ENCODE measurements at places on chromosomes 12 and 14. TPM values are rescaled to one million over a fixed set of nuclear protein-coding genes. Genes with fewer than 3 reads are reported as not detected.
A peak's percentile ranks its signal among the peaks of the same experiment; 100 is the strongest.

Gene GPD1
- not detected for total RNA-seq

Gene DNAI7
- 0.11 TPM for total RNA-seq

Gene TCL1A
- 12.2 TPM for total RNA-seq

Gene ARID2
- 12.9 TPM for total RNA-seq

Gene ANKRD33
- total RNA-seq: not detected

Gene B4GALNT3
- 1.1 TPM for total RNA-seq

Gene ANO2
- total RNA-seq: 1.2 TPM

Gene KRT71
- not detected for total RNA-seq

Gene PTGDR
- not detected for total RNA-seq

Gene EID3
- total RNA-seq: 0.40 TPM

Gene CHMP4A
- total RNA-seq: 60.1 TPM

DNA sequence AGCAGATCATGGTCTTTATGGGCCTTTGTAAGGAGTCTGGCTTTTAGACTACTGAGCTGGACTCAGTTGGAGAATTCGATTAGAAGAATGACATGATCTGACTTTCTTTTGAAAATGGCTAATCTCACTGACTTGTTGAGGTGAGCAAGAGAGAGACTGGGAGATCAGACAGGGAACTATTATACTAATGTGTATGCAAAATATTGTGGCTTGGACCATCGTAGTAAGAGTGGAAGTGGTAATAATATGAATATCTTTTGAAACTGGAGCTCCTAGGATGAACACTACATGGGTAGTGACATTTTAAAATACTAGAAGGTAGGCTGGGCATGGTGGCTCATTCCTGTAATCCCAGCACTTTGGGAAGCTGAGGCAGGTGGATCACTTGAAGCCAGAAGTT, 56.2 kb upstream of the CCT2 start:
- no peak for DNase-seq

GRCh38 chr12:51960488-51960887, 9.0 kb downstream of the ACVR1B start:
- DNase-seq: no peak

DNA sequence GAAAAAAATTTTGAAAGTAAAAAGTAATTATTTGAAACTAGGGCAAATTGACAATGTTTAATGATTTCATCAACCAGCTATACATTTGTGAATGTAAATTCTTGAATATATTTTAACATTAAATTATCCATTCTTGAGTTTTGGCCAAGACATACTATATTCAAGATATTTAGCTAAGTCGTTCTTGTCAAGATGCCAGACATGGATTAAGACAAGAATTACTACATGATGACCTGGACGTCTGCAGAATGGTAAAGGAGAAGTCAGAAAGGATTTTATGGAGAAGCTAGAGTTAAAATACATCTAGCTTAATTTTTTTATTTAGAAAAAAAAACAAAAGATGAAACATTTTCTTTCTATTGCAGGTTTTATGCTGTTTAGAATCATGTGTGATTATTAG, 255.8 kb downstream of the TMTC2 start:
- DNase-seq: no peak

- no peak for DNase-seq
These were observed 317.5 kb upstream of the SOX5 start for GRCh38 chr12:24266982-24267381.

GRCh38 chr14:100422556-100423316, 99.6 kb downstream of the SLC25A47 start:
- DNase-seq: peak; percentile 67

DNA sequence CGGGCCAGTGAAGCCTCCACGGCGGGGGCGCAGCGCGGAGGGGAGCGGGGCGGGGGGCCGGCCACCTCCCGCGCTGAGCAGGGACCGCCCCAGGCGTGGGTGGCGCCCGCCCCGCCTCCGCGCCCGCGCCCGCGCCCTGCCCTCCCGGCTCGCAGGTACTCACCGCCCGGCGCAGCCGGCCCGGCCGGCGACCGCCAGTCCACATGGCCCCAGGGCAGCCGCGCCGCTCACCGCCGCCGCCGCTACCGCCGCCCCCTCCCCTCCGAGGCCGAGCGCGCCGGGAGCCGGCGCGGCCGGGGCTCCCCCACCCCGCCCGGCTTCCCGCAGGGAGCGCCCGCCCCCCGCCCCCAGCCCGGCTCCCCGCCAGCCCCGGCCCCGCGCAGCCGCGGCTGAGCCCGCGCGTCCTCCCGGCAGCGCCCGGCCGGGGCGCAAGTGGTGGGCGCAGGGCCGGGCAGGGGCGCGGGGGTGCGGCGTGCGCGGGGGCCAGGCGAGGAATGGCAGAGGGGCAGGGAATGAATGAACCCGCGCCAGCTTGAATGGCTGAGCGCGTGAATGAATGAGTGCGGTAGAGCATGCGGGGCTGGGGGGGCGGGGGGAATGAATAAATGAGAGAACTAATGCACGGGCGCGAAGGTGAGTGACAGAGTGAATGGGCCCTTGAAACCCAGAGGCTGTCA, at the start of gene BEGAIN:
TSS of gene BEGAIN (minus strand) at position 332 of the 677 bp plus-strand sequence. CDS start at position 205, 127 bp downstream.
- DNase-seq: peak; percentile 86

DNA sequence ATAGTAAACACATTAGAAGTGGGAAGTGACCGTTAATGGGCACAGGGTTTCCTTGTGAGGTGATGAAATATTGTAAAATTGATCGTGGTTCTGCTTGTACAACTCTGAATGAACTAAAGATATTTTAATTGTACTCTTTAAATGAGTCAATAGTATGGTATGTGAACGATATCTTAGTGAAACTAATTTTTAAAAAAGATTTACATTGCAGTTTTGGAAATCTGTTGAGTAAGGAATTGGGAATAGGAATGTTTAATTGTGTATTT, 1.7 kb downstream of the ZNF410 start:
- DNase-seq: no peak

- DNase-seq: no peak
These were observed 8.7 kb upstream of the SELPLG start for GRCh38 chr12:108642269-108642870.

- DNase-seq: no peak
These were observed 59.7 kb downstream of the MGAT4C start for GRCh38 chr12:86196465-86196864.

- DNase-seq: no peak
These were observed 5.9 kb downstream of the PSMB5 start for GRCh38 chr14:23028799-23029198.

DNA sequence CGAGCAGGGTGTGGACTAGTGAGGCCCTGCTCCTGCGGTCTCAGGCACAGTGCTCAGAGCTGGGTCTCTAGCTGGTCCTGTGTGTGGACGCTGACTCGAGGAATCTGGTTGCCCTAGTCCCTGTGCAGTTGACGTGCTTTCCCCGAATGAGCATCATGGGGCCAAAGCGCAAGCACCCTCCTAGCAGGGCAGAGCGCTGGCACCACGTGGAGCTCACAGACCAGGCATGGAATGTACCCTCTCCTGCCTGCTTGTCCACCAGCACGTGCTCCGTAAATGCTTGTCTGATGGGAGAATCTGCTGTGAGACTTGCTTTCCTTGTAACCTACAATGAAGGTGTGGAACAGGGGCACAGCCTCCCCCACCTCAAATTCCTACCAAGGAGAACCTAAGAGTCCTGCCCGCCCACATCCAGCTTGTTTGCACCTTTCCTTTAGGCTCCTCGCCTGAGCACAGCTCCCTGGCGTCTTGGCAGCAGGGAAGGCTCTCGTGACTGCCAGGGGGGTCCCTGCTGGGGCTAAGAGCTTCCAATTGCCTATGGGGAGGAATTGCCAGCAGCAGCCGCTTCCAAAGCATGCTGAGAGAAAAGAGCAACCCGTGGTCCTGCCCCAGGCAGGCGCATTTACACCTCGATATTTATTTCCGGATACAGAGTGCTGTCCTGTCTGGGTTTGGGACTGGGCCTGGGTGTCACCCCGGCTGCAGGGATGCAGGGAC, 125.0 kb downstream of the PIWIL1 start:
- DNase-seq: no peak

DNA sequence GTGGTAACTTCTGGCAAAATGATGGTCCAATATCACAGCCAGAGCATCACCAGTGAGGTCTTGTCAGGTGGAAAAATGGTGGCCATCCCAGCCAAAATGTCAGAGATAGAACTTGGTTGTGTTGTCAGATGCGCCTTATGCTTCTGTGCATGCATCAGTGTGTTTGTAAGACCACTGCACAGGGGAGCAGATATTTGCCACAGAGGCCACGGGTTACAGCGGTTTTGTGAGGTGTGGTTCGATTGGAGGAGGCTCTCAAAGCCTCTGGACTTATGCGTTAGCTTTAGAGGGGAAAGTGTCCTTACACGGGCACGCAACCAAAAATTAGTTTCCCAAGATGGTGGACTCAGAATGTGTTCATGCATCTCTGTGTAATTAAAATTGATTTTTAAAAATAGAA, 243.8 kb downstream of the ADGRD1 start:
- DNase-seq: no peak

DNA sequence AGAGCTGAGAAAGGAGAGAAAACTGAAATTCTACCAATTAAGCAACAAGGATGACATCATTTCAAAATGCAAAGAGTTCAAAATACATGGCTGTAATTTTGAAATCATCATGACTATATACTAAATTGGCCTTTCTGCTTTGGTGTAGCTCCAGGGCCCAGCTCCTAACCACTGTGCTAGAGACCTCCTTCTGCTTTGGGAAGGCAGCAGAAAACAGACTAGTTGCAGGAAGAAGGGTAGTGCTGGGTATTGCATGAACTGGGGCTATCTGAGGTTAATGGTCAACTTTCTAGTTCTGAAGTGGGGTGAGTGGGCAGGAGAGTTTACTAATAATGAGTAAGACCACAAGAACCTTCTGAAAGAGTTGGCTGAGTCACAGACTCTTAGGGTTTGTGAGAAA, 66.2 kb downstream of the PTGER2 start:
- DNase-seq: peak; percentile 15

GRCh38 chr12:52372216-52373154, 5.2 kb upstream of the KRT85 start:
- peak; percentile 85 for DNase-seq

DNA sequence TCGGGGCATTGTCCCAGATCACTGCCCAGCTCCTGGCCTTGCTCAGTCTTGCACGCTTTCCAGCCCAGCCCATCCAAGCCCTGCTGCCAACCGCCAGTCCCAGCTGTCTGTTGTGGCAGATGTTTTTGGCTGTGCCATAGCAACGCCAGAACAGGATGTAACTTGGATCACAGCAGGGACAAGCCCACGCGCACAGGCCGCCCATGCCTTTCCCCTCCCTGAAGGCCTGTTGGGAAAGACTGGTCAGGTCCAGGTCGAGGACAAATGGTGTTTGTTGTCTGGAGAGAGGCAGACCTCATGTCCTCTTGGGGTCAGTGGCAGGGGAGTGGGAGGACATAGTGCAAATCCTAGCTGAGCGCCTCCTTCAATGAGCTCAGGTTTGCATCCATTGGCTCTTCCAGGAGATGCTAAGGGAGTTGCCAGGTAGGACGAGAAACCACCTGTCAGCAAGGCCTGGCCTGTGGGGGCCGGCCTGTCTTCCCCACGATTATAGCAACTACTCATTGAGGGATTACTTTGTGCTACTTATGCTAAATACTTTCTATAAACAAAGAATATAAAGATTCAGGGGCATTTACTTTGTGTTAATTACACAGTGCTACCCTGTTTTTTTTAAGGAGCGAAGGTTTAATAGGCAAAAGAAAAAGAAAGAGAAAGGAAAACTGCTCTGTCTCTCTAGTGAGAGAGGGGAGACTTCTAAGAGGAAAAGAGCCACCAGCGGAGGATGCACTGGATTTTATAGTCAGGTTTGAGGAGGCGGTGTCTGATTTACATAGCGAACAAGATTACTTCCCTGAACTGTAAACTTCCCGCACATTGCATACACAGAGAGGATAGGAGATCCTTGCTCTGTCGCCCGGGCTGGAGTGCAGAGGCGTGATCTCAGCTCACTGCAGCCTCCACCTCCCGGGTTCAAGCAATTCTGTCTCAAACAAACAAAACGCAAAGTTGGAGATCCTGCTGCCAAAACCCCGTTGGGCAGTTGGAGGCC, 42.8 kb upstream of the CORO1C start:
- peak; percentile 83 for DNase-seq

DNA sequence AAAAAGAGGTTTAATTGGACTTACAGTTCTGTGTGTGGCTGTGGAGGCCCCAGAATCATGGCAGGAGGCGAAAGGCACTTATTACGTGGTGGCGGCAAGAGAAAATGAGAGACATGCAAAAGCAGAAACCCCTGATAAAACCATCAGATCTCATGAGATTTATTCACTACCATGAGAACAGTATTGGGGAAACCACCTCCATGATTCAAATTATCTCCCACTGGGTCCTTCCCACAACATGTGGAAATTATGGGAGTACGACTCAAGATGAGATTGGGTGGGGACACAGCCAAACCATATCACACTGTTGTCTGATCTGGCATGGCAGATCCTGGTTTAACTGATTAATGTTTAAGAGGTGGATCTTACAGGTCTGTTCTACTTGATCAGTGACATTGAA, 5.6 kb downstream of the DDX47 start:
- peak; percentile 55 for DNase-seq

DNA sequence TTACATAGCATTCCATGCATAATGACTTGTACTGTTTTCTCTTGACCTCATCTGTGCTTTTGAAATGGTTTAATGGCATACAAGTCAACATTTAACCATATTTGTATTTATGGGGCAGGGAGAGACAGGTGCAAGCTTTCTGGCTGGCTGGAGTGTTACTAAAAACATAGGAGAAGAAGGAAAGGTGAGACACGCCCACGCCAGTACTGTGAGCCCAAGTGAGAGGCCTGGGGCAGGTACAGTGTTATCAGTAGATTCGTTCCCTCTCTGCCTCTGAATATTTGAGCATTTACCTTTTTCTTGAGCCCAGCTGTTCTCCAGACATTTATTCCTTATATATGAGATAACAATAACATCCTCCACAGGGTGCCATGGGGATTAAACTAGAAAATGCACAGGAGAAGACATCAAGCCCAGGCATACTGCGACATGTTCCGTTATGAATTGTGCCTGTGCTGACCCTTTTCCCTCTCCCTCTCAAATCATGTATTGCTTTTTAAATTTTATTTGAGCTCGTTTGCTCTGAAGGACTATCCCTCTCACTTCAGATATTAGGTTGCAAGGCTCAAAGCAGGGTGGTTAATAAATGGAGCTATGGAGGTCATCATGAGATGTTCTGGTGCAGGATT, 34.6 kb upstream of the TUBA1C start:
- no peak for DNase-seq

DNA sequence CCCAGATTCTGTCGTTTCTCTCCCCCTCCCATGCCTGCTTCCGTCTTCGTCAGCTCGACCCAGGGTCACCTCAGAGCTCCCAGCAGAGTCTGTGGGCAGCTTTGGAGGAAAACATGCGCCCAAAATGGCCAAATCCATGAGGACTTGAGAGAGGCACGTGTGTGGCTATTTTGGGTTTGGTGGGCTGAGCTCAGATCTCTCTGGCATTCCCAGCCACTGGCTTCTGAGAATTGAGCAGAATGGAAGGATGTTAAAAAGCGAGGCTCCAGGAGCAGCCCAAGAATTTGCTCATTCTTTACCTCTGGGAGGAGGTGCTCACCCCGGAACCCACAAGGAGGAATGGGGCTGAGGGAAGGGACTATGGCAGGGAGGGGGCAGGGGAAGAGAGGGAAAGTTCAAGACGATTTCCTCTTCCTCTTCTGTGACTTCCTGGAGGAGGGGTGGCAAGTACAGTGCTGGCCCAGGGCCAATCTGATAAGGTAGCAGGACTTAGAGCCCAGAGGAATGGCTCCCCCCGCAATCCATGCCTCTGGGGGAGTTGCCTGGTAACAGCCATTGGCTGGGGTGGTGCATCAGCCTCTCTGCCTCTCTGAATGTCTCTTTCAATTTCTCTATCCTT, 20.1 kb downstream of the TSPAN9 start:
- DNase-seq: peak; percentile 85

Measured in Daoy (cell line).